NB4 (cell line): ENCODE measurements at places on chromosomes 6 and 20.

GRCh38 chr20:23160536-23161243, 74.6 kb upstream of the CD93 start:
- DNase-seq: no peak

DNA sequence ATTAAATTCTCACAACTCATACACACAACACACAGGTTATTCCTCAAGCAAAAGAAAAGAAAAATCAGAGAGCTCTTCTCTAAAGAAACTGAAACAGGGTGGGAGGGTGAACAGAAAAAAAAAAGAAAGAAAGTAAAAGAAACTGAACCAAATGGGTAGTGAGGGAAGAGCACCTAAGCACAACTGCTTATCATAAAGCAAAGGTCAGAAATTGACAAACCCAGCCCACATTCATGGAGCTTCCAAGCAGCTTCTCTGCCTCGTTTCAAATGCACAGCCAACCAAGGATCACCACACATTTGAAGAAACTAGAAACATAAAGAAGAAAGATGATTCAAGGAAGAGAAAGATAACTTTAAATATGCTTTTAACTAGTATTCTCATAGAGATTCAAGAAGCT, 90.5 kb downstream of the RNGTT start:
- DNase-seq: no peak

DNA sequence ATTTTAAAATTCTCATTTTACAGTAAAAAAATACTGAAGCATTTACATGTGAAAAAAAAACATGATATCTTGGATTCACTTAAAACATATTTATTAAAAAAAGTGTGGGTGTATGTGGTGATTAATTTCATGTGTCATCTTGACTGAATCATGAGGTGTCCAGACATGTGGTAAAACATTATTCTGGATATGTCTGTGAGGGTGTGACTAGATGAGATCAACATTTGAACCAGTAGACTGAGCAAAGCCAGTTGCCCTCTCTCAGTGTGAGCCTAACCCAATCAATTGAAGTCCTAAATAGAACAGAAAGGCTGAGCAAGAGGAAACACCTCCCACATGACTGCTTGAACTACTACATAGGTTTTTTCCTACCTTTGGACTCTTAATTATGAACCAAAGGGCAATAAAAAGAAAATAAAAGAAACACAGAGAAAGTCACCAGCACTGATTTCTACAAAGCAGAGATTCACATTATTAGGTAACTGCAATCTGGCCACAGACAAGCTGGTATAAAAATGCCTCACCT, 90.5 kb upstream of the VGLL2 start:
- no peak for DNase-seq

- DNase-seq: no peak
These were observed 505.0 kb downstream of the PRKN start for GRCh38 chr6:162222521-162222920.

- DNase-seq: no peak
These were observed 126.5 kb upstream of the MAN1A1 start for GRCh38 chr6:119476024-119476423.

GRCh38 chr20:9403448-9403847, 110.9 kb upstream of the LAMP5 start:
- no peak for DNase-seq
